ENCODE measurements at places on chromosomes 2 and 18.

DNA sequence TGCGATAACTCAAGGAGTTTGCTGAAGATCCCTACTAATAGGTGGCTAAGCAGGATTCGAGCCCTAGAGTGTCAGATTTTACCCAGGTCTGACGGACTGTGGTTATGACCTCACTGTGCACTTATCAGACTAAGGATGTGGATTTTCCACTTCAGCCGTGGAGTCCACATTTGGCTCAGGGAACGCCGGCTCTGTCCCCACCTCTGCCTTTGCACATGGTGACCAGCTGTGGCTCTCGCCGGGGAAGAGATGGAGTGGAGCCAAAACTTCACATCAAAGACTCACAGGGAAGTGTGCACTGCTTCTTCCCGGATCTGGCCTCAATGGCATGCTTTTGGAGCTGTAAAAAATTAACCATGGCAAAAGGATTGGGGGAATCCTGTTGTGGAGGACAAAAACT, 249.3 kb upstream of the APCDD1 start:
- DNase-seq: no peak

GRCh38 chr18:70382017-70382416, 93.2 kb downstream of the SOCS6 start:
- no peak for DNase-seq

- DNase-seq: no peak
Measured at GRCh38 chr2:198036029-198036879, 231.9 kb downstream of the PLCL1 start.

DNA sequence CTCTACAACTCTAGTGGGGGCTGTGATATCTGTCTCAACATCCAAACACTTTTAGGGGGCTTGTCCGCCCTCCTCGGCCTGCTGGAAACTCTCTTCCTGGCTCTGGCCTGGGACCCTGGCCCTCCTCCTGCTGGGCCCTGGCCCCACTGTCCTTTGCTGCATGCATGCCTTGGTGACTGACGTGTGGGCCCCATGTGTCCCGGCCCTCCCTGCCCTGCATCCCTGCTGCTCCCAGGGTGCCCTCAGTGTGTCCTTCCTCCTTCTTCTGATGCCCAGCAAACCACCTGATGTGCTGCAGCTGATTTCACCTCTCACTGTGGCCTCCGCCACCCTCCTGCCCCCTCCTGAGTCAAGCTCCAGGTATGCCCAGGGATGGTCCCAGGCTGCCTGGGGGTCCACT, 101.7 kb downstream of the SEPTIN10 start:
- DNase-seq: no peak

GRCh38 chr18:23232331-23232730, 97.0 kb downstream of the CABLES1 start:
- no peak for DNase-seq

GRCh38 chr2:40273734-40274182, 178.1 kb downstream of the SLC8A1 start:
- DNase-seq: no peak

DNA sequence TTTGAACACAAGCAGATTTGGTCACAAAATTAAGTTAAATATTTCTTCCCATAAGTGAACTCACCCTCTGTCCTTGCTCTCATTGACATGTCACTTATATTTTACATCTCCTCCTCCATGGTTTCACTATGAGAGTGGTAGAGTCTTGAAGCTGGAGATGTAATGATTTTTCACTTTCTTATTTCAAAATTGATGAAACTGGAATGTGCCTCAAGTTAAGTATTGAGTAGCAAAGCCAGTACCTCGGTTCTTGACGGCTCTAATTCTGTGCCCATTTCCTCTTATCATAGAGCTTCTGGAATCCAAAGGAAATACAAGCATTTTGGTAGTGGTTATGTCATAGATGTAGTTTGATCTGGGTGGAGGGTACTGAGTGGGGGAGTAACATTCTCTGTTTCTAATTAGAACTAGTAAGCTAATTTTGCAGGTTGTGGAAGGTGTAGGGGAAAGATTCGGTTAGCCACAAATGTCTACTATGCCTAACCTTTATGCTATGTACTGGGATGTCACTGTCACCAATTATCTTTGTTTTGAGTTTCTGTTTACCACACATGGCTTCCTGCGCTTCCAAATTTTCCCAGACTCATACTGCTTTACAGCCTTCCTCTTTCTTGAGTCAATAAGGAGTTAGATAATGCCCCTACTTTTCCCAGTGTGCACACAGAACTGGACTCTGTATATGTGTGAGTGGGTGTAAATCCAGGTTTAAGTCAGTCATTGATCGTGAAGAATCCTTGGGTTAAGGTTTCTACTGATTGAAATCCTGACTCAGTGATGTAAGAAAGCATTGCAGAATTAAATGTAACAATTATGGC, 96.8 kb downstream of the DIS3L2 start:
- no peak for DNase-seq

GRCh38 chr18:46406539-46406932, 250.5 kb downstream of the LOXHD1 start:
- no peak for DNase-seq

DNA sequence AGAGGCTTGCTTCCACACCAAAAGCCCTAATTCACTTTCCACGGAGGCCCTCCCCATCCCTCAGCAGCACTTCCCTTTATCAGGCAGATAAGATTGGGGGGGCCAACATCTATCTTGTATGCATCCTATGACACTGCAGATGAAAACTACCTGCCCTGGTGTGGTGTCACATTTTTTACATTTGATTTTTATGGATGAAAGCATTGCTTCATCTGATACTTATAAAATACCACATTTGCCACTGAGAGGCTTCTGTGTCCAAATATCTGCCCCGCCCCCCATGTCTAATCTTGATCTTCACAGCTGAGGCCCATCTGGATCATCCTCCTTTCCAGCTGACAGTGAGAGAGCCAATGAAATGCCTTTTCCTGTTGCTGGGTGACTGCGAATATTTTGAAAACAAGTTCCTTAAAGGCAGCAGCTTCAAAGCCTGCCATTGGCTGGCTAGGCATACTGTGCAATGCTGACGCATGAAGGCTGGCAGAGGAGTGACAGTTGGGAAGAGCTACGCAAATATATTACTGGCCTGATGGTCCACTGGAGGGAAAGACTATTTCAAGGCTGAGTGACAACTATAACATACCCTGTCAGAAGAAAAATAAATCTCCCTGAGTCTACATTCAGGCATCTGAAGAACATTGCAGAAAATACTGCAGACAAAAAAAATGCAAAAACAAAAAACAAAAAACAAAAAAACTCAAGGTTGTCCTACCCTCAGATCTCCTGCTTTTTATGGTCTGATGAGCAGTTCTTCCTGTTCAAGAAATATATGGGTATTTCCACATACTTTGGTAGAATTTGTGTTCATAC, 318.7 kb downstream of the PDE11A start:
- DNase-seq: no peak

- peak; percentile 6 for DNase-seq
Measured at GRCh38 chr18:13539050-13539449, 187.3 kb downstream of the FAM210A start.

GRCh38 chr2:17083902-17084301, 418.3 kb upstream of the CYRIA start:
- DNase-seq: no peak

GRCh38 chr2:27123302-27124150, at the start of gene ABHD1:
ABHD1 (plus strand) TSS chr2:27123815; CDS start chr2:27123949, 134 bp downstream.
- DNase-seq: peak; percentile 30

GRCh38 chr2:182360663-182361260, 66.1 kb downstream of the PDE1A start:
- no peak for DNase-seq

DNA sequence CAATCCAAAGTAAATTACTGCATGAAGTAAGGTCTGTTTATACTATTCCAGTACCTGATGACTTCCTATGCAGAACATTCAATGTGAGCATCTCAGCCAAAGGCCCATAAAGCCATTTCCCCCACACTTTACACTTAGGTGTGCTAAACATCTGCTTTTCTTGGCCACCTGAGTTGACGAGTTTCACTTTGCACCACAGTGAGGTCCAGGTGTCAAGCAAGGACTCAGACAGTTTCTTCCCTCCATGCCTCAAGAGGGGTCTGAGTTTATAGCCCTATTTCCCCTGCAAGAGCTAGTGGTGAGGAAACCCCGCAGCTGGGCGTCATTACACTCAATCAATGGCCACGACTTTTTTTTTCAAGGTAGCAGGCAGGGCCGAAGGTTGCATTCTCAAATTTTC, 107.7 kb downstream of the MREG start:
- DNase-seq: no peak

- DNase-seq: no peak
Measured at GRCh38 chr18:37955201-37955600, 389.6 kb upstream of the CELF4 start.

GRCh38 chr2:100655936-100656534, 93.2 kb downstream of the PDCL3 start:
- no peak for DNase-seq

DNA sequence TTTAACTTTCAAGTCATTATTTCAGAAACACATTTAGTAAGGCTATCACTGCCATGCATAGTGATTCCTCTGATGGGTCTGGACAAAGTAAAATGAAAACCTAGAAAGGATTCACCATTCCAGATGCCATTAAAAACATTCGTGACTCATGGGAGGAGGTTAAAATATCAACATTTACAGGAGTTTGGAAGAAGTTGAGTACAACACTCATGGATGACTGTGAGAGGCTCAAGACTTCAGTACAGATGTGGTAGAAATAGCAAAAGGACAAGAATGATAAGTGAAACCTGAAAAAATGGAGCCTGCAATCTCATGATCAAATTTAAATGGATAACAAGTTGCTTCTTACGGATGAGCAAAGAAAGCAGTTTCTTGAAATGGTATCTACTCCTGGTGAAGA, 5.8 kb upstream of the TWSG1 start:
- DNase-seq: no peak

DNA sequence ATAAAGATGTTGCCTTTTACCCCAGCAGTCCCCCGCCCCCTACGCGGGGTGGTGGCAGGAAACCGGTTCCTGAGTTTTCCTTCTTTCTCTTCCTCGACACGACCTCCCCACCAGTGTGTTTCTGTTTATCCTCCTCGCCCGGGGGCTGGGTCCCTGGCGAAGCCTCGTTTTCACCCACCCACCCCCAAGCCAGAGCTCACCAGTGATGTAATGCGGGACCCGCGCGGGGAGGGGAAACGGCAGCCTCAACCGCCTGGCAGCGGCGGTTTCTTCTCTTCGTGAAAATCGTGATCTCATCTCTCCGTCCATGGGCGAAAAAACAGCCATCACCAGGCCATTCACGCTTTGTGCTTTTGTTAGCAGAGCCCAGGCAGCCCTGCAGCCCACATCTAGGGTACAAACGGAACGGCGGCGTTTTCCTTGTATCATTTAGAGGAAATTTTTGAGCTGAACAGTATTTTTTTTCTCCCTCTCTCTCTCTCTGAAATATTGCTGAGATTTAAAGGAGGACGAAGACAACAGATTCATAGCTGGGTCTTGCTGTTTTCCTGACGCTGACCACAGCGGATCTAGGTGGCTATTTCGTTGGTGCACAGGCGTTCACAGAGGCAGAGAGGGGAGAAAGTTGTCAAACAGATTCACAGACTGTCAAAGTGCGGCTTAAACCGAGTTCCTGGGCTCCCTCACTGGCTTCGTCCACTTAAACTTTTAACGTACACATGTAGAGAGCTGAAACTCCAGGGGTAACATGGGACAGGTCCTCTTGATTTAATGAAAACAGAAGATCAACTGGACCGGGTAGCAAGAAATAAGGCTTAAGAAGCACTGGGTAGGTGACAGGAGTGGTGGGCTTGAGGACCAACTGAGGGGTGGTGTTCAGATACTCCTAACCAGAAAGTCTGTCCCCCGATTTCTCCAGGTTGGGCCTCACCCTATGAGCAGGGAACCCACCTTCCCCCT, 21.9 kb upstream of the PAX3 start:
- DNase-seq: no peak

DNA sequence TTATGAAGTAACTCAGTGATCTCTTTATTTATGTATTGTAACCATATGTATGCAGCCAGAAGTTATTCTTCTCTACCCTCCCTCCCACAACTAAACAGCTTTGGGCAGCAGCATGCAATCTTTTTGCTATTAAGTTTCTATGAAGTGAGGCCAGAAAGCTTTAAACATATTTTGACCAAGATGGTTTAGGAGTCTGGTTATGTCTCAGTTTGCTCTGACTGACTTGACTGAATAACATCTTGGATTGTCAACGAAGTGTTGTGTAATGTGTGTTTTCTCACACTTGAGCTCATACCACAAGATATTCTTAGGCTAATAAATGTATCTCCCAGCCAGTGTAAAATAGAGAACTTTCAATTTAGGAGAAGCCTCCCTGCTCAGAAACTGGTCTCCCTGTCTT, 104.3 kb downstream of the TTC27 start:
- DNase-seq: no peak

GRCh38 chr18:62716619-62717168, 1.4 kb downstream of the PHLPP1 start:
- DNase-seq: peak; percentile 5

DNA sequence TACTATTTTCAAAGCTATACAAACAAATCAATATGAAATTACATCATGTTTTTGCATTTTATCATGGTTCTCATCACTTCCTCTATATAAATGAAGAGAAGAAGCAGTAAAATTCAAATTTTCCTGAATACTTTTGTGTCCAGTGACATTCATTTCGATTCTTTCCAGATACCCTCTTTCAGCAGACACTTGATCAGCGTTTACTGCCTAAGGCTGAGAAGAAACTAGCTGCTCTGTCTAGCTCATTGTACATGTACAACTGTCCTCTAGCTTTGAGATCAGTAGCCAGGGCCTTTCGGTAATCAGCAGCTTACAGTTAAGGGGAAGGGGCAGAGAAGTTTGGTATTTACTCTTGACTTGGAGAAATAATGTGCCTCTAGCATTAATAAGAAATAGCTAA, 4.8 kb downstream of the VRK2 start:
- DNase-seq: no peak

DNA sequence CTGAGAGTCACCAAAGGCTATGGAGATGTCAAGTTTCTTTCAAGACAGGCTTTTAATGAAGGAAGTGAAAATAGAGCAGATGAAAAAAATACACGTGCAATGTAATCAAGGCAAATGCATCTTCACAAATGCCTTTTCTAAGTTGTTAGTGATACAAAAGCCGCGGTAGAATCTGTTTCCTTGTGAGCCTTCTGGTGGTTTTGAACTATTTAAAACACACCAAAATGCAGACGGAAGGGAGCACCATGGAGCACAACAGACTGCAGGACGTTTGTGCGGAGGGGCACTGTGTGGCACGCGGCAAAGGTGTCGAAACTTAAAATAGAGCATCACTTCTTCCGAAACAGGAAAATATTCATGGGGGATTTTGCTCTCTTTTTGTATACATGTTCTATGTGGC, 65.0 kb upstream of the BOD1L2 start:
- DNase-seq: no peak

GRCh38 chr2:34985474-34985873, 1370.1 kb upstream of the CRIM1 start:
- no peak for DNase-seq

- no peak for DNase-seq
Measured at GRCh38 chr2:53670331-53670730, 97.3 kb upstream of the CHAC2 start.

- no peak for DNase-seq
Measured at GRCh38 chr18:6566338-6566911, 151.7 kb upstream of the L3MBTL4 start.

DNA sequence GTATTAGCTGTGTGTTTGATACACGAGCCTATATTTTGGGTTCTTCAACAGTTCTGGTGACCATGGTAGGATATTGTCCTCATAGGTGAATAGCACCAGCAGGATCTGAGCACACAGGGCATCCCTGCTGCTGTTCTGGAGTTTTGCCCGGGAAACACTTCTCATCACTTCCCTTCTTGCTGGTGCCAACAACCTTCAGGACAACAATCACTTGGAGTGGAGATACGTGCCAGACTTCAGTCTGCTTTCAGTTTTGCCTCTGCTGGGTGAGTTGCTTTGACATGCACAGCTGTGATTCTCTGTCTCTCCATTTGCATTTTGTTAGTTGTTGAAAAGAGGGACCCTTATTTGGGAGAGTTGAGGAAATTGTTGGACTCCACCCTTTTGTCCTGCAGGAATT, 1347.2 kb upstream of the DDX18 start:
- DNase-seq: no peak
